Psoas muscle (tissue), 8 donors: ENCODE measurements at places on chromosomes 7 and 10. TPM values are rescaled to one million over a fixed set of nuclear protein-coding genes. Genes with fewer than 3 reads are reported as not detected.

DNA sequence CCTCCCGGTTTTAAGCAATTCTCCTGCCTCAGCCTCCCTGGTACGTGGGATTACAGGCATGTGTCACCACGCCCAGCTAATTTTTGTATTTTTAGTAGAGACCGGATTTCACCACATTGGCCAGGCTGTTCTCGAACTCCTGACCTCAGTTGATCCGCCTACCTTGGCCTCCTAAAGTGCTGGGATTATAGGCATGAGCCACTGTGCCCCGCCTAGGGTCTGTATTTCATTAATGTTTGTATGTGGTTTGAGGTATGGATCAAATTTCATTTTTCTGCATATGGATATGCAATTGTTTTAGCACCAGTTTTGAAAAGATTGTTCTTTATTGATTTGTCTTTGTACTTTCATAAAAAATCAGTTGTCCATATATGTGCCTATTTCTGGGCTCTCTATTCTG is 26.0 kb downstream of the CYP26A1 start:
- no peak for DNase-seq

Gene CLCN1
- 1.3 TPM for polyA plus RNA-seq

DNA sequence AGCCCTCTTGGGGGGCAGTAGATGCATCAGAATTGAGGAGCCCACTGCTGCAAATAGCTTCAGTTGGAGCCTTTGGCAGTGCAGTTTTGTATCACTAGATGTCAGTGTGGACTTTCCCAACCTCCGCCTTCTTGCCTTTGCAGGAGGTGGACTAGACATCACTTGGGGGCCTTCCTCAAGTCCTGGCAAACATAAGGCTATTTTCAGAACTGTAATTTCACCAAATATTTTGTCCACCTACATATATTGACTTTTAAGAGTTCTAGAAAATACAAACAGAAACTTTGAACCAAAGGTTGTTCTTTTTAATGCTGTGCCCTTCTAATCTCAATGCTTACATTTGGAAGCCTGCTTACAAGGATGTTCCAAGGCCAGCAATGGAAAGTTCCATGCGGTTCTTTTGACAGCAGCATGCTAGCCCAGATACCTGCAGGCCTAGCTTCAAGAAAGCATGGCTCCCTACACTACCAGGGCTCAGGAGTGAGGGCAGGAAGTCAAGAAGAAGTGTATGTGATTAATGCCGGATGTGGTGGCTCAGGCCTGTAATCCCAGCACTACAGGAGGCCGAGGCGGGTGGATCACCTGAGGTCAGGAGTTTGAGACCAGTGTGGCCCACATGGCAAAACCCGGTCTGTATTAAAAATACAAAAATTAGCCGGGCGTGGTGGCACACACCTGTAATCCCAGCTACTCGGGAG is 8.0 kb upstream of the ZNRF2 start:
- DNase-seq = no peak

DNA sequence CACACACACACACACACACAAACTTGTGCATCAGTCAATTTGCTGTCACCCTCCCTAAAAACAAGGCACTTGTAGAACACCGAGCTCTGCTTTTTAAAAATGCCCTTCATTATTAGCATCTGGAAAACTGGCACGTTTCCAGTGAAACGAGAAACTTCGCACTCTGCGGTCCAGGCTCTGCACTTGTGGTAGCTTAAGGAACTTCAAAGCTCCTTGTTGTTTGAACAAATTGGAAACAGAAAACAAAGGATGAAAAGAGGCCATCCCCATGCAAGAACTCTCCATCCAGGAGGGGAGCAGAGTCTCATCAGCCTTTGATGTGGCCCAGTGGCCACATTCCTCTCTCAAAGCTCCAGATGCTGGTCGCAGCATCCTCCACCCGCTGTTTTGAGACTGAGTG is 105.1 kb downstream of the C10orf90 start:
- no peak for DNase-seq

Gene ITGB8
- 0.14 TPM for polyA plus RNA-seq

Gene AEBP1
- 7.8 TPM for polyA plus RNA-seq

GRCh38 chr7:134643131-134643530 is 3.5 kb upstream of the BPGM start:
- no peak for DNase-seq

DNA sequence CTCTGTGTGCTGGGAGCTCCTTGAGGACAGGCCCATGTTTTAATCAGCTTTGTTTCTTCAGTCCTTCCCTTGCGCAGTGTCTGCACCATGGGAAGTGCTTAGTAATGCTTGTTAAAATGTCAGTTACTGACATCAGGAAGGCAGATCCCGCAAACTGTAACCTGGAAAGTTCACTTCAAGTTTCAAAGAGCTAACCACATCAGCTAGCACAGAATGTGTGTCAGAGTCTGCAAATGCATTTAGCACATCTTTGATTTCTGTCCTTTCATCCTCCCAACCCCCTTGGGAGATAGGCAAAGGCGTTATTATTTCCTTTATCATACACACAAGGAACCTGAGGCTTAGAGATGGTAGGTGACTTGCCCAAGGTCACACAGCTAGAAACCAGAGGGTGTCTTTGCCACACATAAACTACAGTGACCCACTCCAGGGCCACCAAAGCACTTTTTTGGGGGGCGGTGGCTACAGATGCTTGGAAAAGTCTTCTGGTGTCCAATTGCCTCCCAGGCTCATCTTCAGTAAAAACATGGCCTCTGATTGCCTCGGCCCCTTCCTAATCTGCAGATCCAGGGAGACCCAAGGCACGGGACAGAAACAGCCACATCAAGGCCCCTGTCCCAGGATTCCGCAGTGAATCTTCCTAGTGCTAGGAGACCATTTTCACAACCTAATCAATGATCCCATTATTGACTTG is 116.2 kb upstream of the GPR26 start:
- DNase-seq = no peak

- no peak for DNase-seq
These were observed 14.0 kb upstream of the SEM1 start for GRCh38 chr7:96723622-96724021.

GRCh38 chr10:107649249-107649648 is 484.7 kb upstream of the SORCS1 start:
- DNase-seq = no peak

DNA sequence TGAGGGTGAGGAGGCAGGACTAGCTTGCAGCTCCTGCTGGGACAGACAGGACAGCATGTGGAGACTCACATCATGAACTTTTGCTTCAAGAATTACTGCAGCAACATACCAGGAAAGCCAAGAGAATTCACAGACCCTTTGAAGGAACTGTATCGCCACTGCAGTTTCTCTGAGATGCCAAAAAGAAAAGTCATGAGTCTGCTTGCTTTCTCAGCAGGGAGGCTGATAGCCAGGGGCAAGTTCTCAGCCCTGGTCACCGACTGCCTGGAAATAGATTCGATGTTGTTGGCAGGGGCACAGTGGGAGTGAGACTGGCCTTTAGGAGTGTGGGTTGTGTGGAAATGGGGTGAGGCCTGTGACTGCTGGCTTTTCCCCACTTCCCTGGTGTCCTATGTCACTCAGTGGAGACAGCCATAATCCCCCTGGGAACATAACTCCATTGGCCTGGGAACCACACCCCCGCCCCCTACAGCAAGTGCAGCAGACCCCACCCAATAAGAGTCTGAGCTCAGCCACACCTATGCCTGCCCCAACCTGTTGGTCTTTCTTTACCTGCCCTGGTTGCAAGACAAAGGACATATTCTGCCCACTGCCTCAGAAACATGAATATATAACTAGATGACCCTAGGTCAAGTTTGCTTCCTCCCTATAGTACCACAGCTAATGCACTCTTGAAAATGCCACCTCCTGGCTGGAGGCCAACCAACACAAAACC is 1.6 kb upstream of the SAMD9 start:
- no peak for DNase-seq

DNA sequence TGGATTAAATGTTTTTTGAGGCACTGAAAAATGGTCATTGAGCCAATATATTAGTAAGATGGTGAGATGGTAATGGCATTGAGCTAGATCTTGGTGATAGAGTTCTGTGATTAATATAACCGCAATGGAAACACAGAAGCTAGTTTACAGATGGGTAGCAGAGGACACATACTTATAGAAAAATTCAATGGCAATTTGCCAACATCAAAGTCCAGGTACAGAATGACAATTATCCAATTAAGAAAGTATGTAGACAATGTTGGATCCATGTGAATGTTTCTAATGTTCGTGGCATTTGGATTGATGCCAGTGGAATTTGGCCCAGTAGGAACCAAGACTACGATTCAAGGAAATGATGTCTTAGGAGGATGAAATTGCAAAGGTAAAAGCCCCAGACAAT is 187.8 kb downstream of the GNAT3 start:
- no peak for DNase-seq

Gene OR13A1
- not detected for polyA plus RNA-seq

DNA sequence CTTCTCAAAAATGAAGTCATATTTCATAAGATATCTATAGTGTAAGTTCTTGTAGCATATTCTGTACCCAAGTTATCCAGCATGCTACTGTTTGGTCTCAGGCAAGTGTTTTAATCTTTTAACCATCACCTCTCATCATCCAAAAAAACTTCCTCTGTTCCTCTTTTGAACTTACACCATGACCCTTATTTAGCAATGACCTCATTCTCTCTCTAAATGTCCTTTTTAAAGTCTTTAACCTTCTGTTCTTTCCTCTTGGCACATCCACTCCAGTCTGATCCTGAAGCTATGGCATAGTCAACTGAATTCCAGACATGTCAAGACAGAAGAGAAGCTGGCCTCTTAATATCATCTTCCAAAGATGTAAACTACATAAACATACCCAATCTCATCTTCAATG is 26.2 kb downstream of the PPP3CB start:
- no peak for DNase-seq

Gene PRKG1
- polyA plus RNA-seq = 16.1 TPM

Gene VPS41
- polyA plus RNA-seq = 5.7 TPM

- DNase-seq = no peak
These were observed 128.9 kb upstream of the FRMD4A start for GRCh38 chr10:14459665-14460064.

GRCh38 chr7:132035517-132036362 is 479.3 kb upstream of the PODXL start:
- no peak for DNase-seq

Gene MRLN
- 15.1 TPM for polyA plus RNA-seq
